ENCODE measurements at places on chromosomes 11 and 22.

GRCh38 chr11:62487738-62488551 is 58.7 kb downstream of the AHNAK start:
- no peak for DNase-seq

DNA sequence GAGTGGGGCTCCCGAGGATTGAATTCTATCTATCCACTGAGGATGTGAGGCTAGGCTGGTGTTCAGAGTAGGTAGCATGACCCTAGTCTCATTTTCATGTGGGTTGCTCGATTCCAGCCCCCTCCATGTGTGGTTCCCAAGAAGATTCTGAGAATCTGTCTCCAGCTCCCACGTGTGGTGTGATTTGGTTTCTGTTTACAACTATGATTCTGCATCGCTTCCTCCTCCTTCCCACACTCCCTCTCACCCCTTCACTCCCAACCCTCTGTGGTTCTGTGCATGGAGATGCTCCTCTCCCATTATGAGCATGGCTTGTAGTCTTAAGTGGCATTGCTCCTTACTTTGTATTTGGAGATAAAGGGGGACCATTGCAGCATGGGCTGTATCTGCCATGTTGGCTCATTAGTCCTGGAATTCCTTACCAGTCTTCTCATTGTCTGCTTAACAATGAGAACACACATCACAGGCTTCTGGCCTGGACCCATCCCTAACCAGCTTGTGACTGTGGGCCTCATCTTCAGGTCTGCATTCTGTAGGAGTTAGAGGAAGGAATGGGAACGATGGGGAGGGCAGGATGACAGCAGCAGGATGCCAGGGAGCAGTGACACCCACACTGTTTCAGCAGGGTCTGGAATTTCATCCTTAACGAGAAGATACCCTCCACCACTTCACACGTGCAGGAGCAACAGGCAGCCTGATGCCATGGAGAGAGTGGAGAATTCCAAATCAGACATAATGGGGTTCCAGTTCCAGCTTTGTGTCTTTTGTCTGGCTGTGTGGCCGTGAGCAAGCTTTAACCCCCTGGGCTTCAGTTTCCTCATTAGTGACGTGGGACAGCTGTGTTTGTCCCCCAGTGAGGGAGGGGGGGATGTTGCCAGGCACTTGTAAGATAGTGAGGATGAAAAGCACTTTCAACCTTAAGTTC is 86.0 kb downstream of the CCDC81 start:
- DNase-seq: no peak

DNA sequence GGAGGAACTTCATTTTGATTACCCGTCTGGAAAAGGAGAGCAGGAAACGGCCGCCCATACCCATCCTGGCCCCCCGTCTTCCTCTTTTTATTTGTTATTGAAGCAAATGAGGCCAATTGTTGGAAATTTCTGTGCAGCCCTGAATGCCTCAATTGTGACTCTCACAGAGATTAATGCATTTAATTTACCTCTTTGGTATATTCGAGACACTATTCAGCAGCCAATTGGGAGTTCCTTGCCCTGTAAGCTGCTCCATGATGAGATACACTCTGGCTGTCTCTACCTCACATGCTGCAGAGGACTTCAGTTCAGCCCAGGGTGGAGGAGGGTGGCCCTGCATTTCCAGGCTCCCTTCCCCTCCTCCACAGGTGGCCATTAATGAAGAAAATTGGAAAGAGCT is 60.6 kb upstream of the NTM start:
- no peak for DNase-seq

DNA sequence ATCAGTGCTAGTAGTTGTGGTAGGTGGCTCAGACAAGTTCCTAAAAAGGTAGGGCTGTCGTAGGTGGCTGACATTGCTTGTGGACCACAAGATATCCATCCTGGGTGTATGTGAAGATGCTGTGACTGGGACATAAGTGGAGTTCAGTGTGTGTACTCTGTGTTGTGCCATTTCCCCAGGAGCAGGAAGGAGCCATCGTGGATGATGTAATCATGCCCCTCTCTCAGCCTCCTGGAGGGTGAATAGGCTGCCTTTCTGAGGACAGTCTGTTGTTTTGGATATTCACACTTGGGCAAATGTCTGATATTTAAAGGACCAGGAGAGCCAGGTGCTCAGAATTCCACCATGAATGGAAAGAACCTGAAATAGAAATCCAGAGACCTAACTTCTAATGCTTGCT is 2.7 kb downstream of the HEPHL1 start:
- no peak for DNase-seq

- DNase-seq: peak; percentile 14
Observed at GRCh38 chr22:20574920-20575353, 67.5 kb downstream of the MED15 start.

DNA sequence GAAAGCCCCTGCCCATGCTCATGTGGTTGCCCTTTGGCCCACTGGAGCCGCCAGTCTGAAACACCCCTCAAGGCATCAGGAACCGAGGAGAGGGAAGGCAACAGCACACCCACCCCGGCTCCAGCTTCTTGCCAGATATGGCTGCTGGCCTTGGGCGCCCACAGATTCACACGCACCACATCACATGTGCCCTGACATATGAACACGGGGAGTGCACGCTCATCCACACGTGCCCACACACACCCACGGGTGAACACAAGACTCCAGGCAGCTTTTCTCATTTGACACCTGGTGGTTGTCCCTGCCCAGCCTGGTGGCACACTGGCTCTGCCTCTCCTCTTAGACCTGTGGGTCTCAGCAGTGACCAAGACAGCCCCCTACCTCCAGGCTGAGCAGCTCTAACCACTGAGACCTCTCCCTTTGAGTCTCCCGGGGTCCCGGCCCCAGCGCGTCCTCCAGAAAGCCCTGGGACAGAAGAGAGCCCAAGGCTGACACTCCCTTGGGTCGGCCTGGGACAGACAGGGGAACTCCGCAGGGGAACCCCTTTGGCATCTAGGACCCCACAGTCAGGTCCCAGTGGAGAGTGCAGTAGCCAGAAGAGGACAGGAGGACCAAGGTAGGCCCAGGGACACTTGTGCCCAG is 2.7 kb upstream of the MAPK12 start:
- DNase-seq: no peak

- DNase-seq: no peak
Observed at GRCh38 chr22:22772396-22772795, 115.2 kb upstream of the IGLL5 start.

- no peak for DNase-seq
Observed at GRCh38 chr22:28710576-28711191, 30.9 kb downstream of the CHEK2 start.

DNA sequence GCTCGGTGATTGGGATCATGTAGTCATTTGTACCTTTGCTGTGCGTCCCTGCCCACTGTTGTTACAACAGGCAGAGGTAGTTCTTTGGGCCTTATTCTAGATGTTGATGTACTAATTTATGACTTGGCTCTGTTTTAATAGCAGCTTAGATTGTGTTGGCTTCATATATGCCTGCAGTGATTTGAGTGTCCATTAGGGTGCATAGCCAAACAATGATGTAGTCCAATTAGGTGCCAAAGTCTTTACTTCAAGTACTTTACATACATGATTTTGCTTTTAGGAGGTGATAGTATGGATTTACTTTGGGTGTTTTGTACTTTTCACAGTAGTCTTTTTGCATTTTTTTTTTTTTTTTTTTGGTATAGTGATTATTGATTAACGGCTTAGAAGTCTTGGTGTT is 46.4 kb downstream of the PPP6R3 start:
- no peak for DNase-seq

DNA sequence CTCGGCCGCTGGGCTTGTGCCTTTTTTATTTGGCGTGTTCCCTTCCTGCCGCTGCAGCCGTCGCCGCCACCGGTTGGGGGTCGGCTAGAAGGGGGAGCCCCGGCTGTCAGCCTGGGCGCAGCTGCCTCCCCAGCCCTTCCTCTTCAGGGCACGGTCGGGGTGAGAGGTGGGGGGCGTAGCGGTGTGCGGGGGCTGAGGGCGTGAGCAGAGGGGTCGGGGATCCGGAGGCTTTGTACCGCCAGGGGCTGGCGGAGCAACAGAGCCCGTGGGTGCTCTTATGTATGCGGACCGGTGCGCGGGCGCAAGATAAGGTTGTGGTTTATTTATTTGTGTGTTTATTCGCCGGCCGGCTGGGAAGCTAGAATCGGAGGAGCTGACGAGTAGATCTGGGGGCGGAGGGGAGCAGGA is 477 bp downstream of the ZBTB16 start:
- DNase-seq: peak; percentile 43

DNA sequence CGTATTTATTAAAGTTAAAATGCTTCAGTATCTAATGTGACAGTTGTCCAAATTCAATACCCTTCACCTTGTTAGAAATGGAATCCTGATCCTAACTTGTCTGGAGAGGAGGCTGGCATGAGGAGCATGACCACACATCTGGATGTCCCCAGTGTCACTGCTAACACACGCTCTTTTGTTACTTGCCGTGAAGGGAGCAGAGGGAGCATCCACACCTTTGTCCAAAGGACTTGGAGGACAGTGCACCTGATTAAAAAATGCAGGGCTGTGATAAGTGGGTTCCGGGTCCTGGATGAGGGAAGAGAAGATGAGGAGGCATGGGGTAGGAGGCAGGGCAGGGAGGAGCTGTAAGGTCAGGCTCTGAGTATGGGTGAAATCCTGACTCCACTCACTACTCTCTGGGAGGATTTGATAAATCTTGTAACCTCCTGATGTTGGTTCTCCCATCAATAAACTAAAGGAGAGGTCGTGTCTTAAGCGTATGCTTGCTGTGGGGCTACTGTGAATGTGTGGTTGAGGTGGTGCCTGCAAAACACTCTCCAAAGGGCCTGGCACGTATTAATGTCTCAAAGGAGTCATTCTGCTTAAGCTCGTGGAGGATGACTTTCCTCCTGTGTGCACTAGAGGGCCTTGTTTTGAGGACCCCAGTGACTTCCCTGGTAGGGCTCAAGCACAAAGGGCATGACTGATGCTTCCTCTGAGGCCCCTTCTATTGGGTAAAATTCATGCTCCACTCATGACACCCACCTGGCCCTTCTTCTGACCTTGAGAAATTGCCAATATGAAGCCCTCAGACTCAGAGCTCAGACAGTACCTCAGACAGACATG is 16.8 kb upstream of the IGLL5 start:
- no peak for DNase-seq

All from activated T-cell treated with anti-CD3 and anti-CD28 coated beads, Interleukin-2, amount 50 U/mL, for 1 hour (primary cell).